Testis (tissue), 5 donors: ENCODE measurements at places on chromosomes 13 and 19. TPM values are rescaled to one million over a fixed set of nuclear protein-coding genes. Genes with fewer than 3 reads are reported as not detected.

- no peaks in the 10 kb centered on the region for H3K36me3 ChIP-seq
- H3K27me3 ChIP-seq = no peaks in the 10 kb centered on the region
- H3K4me1 ChIP-seq = peaks cover 8% of the 10 kb centered on the region
- no peak overlapping the region for H3K4me3 ChIP-seq
Measured at GRCh38 chr13:50085063-50085462, 69.8 kb downstream of the KCNRG start.

- H3K4me1 ChIP-seq = no peaks in the 10 kb centered on the region
- H3K27me3 ChIP-seq = no peaks in the 10 kb centered on the region
- no peak overlapping the region for H3K4me3 ChIP-seq
- no peak overlapping the region for H3K27ac ChIP-seq
Measured at GRCh38 chr19:5356428-5356827, 15.8 kb upstream of the PTPRS start.

DNA sequence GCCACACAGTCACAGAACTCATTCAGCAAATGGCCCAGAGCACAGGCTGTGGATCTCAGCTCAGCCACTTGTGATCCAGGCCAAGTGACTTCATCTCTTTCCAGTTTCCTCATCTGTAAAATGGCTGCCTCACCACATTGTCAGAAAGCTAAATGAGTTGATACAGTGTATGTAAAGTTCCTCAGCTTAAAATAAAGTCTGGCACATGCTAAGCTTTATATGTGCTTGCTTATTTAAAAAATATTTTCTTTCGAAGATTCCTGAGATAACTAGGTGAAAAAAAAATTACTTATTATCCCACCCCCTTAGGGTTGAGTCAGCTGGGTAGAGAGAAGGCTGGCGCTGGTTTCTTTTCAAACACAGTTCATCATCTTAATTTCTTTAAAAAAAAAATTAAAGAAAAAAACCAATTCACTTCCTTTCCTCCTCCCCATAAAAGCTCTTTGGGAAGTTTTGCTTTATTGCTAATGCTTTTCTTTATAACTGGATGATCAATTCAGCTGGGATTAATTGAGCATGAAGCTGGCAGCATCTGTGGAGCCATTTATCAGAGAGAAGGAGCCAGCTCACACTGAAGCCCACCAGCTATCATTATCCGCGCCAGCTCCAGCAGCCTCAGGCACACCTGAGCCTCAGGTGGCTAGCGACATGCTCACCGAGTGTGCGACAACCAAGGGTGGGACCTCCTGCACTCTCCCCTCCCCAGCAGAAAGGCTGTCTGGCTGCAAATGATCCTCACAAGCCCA lies 354.9 kb downstream of the FOXO1 start:
- no peak overlapping the region for H3K4me3 ChIP-seq
- no peaks in the 10 kb centered on the region for H3K36me3 ChIP-seq
- no peak for DNase-seq

The CDADC1 gene
- 18.5 TPM for total RNA-seq

The LYL1 gene
- total RNA-seq = 15.9 TPM
